ENCODE measurements at places on chromosomes 12 and 14.

DNA sequence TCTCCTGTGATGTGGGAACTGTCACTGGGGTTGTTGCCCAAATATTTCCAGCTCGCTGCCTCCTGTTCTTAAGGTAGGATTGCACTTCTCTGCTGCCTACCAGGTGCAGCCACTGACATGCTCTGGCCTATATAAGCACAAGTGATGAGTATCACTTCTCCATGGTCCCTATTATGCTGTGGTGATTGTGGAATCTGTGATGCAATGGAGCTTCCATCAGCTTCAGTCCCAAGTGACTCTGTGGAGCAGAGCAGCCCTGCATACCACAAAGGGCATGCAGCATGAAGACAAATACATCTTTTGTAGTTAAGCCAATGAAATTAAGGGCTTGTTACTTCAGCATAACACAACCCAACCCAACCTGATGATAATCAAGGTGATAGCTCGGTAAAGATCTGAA is 43.5 kb downstream of the CKAP4 start:
- DNase-seq, result no peak

- no peak for DNase-seq
Observed at GRCh38 chr12:100842156-100842555, 47.6 kb downstream of the ANO4 start.

DNA sequence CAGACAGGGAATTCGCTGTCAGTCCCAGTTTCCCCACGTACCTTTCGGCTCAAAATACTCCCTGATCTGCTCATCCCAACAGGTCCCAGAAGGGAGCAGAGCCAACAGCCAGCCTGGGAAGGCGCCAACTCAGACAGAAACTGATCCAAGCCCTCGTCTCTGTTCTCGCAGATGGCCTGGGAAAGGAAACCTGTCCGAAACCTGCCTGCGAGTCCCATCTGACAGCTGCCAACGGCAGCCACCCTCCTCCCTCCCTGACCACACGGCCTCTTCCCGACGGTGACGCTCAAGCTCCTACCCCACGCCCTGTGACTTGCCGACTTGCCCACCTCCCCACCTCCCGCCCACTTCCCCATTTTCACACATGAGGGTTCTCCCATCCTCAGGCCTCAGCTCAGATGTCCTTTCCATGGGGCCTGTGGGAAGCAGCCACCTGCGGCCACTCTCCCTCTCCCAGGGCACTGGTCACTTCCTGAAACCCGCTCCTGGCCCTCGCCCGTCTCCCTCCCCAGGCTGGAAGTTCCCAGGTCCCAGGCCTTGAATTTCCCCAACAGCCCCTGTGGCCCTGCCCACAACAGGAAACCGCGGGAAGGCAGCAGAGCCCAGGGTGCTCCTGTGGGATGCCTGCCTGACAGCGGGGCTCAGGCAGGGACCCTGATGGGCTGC is 60.9 kb upstream of the FBRSL1 start:
- DNase-seq, result peak; percentile 27

DNA sequence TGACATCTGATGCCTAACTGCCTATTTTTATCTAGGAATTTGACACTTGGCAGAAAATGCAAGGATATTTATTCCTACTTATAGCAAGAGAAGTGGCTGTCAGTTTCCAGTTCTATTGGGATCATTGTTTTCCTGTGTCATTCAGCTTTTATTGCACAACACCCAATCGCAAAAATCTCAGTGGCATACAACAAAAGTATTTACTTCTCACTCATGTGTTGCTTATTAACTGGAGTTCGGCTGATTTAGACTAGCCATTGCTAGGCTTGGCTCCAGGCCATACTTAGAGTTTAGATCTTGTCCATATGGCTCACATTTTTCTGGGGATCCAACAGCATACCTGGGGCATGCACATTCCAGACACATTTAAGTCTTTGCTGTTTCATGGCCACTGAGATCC is 218.6 kb upstream of the SYT1 start:
- DNase-seq, result no peak

DNA sequence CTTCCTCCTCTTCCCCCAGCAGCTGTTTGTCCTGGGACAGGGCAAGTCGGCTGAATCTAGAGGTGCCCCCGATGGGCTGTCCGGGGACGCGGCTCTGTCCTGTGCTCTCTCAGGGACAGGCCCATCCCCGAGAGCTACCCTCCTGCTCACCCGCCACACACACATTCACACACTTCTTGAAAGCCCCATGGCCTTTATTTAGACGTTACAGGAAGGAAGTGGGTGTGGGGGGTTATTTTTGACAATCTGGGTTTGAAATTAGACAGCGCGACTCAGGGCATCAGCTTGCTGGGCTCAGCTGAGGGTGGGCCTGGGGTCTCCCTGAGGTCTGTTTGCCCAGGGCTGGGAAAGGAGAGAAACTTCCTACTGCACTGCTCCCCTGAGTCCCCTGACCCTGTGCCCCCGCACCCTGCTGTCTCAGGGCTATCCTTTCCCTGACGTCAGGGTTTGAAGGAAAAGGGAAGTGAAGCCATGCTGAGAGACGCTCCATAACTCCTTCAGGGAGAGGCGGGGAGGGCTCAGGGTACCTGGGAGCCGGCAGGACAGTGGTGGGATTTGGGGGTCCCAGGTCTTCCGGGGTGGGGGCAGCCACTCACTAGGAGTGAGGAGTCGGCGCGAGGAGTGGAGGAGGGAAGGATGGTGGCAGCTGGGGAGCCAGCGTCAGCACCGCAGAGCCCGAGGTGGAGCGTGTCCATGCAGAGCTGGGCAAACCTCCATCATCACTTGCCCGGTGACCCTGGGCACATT is 8.1 kb downstream of the PTPN6 start:
- DNase-seq, result no peak

GRCh38 chr12:3543826-3544225 is 52.8 kb downstream of the PRMT8 start:
- DNase-seq, result no peak

GRCh38 chr12:3315201-3315661 is 175.8 kb upstream of the PRMT8 start:
- DNase-seq, result no peak

- peak; percentile 80 for DNase-seq
Observed at GRCh38 chr14:37197421-37198272, at the start of gene MIPOL1. MIPOL1 (plus strand) TSS chr14:37197937; CDS start chr14:37247889, 49,952 bp downstream.

GRCh38 chr12:9587987-9588600 is 19.6 kb downstream of the KLRB1 start:
- DNase-seq, result no peak

DNA sequence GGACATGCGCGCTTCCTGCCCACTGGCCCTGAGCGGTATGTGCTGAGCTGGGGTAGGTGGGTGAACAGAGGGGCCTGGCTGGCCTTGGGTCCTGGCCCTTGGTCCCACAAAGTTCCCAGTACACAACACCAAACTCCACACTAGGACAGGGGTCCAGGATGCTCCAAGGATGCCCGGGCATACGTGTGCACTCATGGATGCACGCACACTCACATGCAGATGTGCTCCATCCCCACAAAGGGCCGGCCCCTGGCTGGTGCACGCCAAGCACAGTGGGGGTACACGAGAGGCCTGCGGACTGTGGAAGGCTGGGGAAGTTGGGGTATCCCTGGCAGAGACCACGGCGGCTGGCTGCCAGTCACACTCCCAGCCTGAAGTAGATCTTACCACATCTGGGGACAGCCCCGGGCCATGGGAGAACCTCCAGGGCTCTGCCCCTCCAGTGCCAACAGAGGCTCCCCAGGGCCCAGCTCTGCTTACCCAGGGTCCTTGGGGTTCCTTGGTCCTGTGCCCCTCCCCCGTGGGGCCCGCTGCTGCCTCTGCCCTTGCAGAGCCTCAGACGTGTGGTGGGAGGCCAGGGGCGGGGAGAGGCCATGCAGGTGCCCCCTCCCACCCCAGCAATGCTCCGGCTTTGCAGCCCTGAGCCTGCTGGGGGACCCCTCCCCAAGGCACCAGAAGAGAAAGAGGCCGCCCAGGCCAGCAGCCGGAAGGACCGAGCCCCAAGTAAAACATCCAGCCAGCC is 24.0 kb upstream of the NUDT14 start:
- no peak for DNase-seq

DNA sequence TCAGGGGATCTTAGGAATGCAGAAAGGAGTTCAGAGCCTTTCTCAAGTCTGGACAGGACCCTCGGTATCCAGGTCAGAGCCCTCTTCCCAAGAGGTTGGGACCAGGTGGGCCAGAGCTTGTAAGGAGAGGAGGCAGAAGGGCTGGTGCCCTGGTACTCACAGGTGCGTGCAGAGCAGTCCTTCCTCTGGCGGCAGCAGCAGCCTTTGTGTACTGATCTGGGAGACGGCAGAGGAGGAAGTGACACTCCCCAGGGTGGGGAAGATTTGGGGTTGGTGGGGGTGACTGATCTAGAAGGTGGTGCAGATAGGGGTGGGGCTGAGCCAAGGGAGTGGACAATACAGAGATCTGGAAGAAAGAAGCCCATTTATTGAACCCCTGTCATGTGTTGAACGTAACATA is at the start of gene ITGB7:
ITGB7 (minus strand) TSS at position 210 of the 400 bp plus-strand sequence. CDS start 6,808 bp downstream, outside the sequence.
- no peak for DNase-seq

- no peak for DNase-seq
Observed at GRCh38 chr12:56931474-56931978, 2.7 kb downstream of the SDR9C7 start.

DNA sequence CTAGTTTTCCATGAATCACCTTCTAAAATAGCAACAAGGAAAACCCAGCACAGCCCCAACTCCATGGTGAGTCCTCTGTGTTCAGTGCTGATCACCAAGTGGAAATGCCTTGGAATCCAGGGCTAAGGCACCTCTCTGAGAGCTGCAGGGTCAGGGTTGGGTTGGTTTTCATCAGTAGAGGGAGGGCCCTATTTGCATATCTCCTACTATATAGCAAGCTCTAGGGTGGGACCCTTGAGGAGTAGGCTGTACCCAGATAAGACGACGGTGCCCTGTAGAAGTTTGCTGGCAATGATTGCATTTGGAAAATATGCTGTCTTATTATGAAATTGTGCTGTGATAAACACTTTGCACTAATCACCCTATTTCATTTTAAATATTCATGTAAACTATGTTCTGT is 1011.8 kb downstream of the TMEM121 start:
- DNase-seq, result no peak

DNA sequence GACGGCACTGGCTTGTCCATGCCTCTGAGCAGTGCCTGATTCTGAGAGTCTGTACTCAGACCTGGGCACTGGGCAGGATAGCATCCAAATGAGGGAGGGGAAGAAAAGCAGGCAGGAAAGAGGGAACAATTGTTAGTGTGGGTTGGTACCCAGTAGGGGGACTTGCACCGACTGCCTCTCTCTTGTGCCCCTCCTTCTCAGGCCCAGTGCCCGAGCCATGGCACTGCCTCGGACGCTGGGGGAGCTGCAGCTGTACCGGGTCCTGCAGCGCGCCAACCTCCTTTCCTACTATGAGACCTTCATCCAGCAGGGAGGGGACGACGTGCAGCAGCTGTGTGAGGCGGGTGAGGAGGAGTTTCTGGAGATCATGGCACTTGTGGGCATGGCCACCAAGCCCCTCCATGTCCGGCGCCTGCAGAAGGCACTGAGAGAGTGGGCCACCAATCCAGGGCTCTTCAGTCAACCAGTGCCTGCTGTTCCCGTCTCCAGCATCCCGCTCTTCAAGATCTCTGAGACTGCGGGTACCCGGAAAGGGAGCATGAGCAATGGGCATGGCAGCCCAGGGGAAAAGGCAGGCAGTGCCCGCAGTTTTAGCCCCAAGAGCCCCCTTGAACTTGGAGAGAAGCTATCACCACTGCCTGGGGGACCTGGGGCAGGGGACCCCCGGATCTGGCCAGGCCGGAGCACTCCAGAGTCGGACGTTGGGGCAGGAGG is 2.2 kb downstream of the NAB2 start:
- no peak for DNase-seq

- no peak for DNase-seq
Observed at GRCh38 chr12:86256163-86256562, at the start of gene MGAT4C. MGAT4C (minus strand) TSS chr12:86256391.

GRCh38 chr12:68007033-68007432 is 17.8 kb downstream of the IFNG-AS1 start:
- DNase-seq, result no peak

DNA sequence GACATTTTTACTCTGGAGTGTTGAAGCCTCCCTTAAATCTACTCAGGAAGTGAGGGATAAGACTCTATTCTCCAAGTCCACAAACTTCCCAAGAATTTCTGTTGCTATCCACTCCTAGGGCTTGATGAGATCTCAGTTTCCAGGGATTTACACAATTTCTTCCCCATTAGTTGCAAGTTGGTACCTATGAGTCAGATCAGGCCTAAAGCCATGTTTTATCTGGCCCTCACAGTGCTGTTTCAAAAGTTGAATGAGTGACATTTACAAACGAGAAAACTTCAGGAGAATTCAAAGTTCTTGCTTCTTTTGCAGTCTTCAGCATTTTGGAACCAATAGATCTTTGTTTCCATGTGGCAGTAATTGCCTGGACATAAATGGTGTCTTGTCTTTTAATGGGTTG is 156.4 kb upstream of the SYT10 start:
- DNase-seq, result no peak

DNA sequence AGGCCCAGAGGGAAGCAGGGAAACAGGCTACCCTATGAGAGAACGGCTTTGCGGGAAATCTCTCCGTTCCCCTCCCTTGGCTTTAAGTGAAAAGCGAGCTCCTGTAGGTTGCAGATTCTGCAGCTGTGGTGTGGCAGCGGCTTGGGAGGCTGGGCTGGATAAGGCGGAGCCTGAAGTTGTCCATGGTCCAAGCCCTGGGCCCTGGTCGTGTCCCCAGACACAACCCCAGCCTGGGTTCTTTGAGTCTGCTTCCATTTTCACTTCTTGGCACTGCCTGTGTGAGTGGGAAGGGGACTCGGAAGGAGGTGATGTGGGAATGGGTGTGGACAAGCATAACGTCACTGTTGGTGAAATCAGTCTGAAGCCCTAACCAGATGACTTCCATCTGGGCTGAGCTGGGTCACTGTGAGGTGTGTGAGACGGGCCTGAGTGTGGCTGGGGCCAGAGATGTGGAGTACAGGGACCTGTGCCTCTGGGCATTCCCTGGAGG is 43.0 kb upstream of the CTDSP2 start:
- DNase-seq, result no peak

DNA sequence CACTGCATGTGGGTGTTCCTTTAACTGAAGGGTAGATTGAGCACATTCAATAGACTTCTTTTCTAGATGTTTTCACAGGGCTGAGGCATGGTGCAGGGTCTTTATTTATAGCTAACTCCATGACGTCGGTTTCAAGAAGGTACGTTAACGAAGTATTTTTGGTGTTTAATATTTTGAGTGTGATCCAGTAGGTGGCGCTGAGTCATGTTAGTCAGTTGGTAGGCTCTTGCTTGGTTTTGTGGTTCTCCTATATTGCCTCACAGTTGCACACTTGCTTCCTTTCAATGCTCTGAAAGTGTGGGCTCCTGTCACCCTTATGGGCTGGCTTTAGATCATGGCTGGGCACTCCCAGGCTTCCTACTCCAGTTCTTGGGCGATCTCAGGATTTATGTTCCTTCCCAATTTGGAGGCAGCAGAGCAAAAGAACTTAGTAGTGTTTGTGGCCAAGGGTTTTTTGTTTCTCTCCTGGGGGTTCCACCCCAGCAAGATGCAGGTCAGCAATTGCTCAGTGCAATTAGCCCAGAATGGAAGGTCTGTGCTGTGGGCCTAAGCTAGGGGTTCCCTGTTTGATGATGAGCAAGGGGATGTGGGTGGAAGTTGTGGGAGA is 471.6 kb upstream of the FOXG1 start:
- peak; percentile 23 for DNase-seq

GRCh38 chr12:62737615-62738014 is 197.3 kb downstream of the PPM1H start:
- DNase-seq, result no peak

GRCh38 chr14:26282578-26282977 is 315.3 kb downstream of the NOVA1 start:
- no peak for DNase-seq

- DNase-seq, result no peak
Observed at GRCh38 chr12:120720234-120720986, 5.2 kb upstream of the ACADS start.

GRCh38 chr12:101567918-101568317 is 26.9 kb upstream of the MYBPC1 start:
- no peak for DNase-seq

GRCh38 chr12:22105542-22105941 is 59.5 kb downstream of the CMAS start:
- DNase-seq, result no peak
